ENCODE measurements at places on chromosomes 7 and 10. TPM values are rescaled to one million over a fixed set of nuclear protein-coding genes. Genes with fewer than 3 reads are reported as not detected.

GRCh38 chr10:114823077-114823463 lies 1.5 kb downstream of the FHIP2A start:
- no peak for DNase-seq

GRCh38 chr7:137166363-137166762 lies 177.2 kb downstream of the PTN start:
- DNase-seq, result no peak

DNA sequence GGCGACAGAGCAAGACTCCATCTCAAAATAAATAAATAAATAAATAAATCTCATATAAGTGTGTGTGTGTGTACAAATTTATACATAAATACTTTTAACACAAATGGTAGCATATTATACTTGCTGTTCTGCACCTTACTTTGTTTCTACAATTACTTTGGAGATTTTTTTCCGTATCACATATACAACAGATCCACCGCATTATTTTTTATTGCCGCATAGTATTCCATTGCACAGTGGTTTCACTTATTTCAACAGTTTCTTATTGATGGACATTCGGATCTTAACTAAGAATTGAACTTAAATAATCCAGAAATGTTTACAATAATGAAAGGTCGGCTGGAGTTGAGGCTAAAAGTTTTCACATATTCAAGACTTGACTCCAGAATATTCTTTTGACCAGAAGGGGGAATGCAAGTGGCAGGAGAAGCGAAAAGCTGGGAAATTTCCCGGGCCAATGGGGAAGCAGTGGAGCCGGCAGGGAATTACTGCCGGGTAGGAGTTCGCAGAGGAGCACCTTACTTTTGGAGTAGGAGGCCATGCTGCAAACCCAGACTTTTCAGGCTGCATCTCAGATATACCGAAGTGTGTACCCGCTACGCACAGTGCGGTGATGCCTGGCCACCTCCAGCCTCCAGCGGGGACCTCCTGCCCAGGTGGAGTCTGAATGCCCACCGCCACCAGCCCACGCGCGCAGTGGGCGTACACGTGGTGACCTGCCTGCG lies 415 bp upstream of the CNNM1 start:
- no peak for DNase-seq

DNA sequence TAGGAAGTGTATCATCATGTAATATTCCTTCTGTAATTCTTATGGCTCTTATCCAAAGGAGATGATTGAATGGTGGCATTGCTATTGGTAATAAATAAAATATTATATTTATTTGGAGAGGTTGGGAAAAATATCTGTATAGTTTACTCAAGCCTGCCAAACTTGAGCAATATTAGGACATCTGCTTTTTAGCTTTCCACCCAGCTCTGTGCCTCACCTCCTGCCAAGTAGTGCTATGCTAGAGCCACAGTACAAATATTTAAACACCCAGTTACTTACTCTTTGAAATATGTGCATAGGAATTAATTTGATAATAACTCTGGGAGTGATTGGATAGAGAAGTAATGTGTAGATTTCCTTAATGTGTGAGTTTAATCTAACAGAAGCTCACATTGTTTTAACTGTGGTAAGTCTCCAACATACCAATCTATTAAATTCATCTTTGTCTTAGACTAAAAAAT lies 129.2 kb downstream of the BBS9 start:
- no peak for DNase-seq

Gene UNCX
- total RNA-seq, result not detected

DNA sequence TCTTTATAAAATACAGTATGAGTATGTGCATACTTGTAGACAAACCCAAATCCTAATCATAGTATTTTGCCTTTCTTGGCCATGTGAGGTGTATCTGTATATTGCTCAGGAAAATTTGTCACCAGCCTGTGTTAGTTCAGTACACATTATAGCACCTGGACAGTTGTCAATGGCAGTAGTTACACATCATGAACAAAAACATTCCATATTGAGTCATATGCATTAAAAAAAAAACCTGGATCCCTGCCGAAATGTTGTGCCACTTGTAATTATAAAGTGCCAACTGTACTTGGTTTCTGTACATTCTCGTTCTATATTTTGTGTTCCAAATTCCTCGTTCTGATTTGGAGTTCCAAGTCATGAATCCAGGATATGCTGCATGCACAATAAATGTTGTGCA lies 410.4 kb downstream of the INHBA start:
- DNase-seq, result no peak

DNA sequence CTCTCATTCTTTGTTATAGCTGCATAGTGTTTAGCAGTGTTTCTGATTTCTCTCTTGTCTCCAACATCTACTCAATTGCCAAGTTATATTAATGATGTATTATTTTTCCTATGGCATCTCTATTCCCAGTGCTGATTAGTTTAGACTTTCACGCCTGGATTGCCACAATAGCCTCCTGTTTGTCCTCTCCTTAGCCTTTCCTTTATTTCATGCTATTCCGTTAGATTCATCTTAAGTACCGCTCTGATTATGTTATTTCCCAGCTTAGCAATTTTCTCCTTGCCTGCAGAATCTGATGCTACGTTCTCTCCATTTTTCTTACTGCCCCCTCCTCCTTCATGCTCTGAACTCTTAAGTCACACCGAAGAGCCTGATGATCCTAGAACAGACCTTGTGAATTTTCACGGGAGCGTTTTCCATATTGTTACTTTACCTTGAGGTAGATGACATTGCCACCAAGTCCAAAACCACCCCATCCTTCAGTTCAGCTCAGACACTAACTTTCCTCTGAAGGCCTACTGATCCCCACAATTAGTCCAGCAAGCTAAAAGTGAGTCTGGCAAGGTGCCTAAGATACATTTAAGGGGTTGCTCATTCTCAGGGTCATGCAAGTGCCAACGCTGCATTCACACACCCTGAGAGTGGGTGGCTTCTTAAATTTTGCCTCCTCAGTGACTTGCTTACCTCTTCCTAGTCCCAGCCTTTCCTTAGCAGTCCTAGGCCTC lies 6.6 kb upstream of the NRF1 start:
- no peak for DNase-seq

DNA sequence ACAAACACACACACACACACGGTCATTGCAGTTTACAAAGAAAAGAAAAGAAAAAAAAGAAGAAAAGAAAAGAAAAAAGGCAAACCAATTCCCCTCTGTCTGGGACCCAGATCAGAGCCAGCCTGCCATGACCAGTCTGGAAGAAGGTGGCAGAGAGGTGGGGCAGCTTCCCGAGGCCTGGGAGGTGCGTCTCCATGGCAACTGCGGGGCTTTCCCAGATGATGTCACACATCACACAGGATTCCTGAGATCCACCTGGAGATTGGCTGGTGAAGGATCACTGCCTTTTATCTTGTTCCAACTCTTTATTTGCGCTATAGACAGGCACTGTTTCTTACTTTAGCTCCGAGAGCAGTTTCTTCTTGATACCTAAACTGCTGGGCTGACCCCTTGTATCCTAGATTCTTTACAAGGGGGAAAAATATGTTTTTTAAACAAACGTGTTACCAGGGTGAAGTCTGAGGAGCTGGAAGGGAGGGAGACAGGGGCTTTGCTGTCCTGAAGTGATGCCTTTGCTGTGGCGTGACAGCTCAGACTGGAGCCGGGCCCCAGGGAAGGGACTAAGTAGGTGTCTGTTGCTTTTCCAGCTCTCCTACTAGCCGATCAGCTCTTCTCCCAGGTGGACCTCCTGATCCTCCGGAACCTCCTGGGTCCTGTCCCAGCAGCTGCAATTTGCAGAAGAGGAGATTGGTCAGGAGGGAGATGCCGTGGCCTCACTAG lies 298.5 kb downstream of the KLF6 start:
- DNase-seq, result no peak

Gene CARD11
- 0.86 TPM for total RNA-seq

Data from posterior vena cava (tissue), 2 donors.